SK-N-SH treated with all-trans-retinoic acid at 6 μM for 48 hours (cell line): ENCODE measurements at places on chromosomes 2 and 18.

- peak; percentile 97 for ATAC-seq
Measured at GRCh38 chr2:38665854-38666555, at the start of gene GALM. Gene GALM, plus strand, starts transcription at chr2:38666114. Its CDS starts 48 bp downstream, at chr2:38666162.

GRCh38 chr2:152038441-152038958 lies 60.3 kb downstream of the CACNB4 start:
- ATAC-seq: no peak

DNA sequence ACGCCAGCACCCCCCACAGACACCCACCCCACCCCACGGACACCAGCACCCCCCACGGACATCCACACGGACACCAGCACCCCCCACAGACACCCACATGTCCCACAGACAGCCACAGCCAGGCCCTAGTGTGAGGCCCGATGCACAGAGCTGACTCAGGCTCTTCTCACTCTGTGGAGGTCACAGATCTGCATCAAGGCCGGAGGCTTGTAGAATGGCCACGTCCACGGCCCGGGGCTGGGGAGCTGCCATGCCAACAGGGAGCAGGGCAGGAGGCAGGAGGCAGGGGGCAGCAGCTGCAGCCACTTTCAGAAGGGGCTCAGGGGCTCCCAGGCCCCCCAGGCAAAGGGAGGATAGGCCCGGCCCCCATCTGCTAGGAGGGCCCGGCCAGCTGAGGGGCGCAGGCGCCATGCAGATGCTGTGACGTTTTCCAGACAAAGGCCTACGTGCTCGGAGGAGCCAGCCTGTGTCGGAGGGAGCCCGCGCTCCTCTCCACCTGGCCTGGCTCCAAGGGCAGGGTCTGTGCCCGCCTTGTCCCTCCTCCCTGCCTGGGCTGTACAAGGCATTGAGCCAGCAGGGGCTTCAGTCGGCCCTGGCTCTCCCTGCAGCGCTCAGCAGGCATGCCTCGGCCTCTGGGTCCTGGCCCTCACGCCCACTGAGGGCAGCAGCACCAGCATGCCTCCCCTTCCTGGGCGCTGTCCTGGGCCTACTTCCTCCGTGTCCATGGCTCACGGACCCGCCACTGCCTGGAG lies 249.0 kb downstream of the TWIST2 start:
- no peak for ATAC-seq

GRCh38 chr2:16238786-16239185 lies 298.4 kb downstream of the MYCN start:
- ATAC-seq: no peak

DNA sequence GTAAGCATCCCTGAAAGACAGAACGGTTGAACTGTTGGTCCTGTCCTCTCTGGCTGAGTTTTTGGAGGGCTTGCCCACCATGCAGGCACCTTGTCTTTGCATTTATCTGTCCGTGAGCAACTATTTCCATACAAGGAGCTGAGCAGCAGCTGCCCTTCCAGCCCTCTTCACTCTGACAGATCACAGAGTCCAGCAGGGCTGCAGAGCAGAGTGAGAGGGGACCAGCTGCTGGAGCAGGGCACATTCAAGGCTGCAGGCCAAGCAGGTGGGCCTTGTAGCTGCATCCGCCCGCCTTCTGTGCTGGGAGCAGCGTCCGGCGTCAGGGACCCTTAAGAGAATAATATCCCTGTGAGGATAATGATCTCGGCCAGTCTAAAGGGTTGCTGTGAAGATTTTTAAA lies 9.5 kb downstream of the SMYD1 start:
- no peak for ATAC-seq

DNA sequence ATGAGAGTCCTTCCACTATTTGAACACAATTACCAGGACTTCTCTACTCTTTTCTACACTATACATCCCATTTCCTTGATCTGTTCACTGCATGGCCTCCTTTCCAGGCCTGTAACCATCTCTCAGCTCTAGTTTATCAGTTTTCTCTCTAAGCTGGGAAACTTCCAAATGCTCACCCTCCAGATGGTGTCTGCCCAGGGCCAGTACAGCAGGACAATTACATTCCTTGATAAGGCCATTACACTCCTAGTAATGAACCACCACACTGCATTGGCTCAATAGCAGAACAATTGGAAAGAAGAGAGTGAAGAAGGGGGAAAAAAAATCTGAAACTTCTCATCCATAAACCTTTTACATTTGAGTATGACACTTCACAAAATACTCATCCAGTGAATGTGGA lies 359.1 kb downstream of the ALK start:
- ATAC-seq: no peak; the same call in 2 of the 3 replicates

GRCh38 chr2:150919901-150920300 lies 341.8 kb downstream of the RBM43 start:
- no peak for ATAC-seq
